ENCODE measurements at places on chromosomes 11 and 22. TPM values are rescaled to one million over a fixed set of nuclear protein-coding genes. Genes with fewer than 3 reads are reported as not detected.

The AQP11 gene
- not detected for total RNA-seq

The OR51B4 gene
- not detected for total RNA-seq

The FGF4 gene
- total RNA-seq, result not detected

- no peak for DNase-seq
These were observed 390 bp upstream of the CKAP5 start for GRCh38 chr11:46846510-46846830.

DNA sequence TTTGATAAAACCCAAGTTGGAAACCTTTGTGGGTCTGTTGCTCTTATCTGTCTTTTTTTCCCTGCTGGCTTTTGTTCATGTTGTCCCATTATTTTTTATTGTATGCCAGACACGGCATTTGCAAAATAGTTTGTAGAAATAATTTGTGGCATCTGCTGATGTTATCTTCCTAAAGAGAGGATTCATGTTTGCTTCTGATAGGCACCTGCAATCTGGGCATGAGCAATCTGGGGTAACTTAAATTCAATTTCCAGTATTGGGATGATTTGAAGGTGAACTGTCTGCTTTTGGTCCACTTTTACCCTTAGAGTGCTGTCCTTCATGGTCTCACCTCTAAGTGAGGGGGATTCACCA is 126.9 kb downstream of the CEP164 start:
- no peak for DNase-seq

Measured in MG63 (cell line).